Right kidney (tissue), 9 donors: ENCODE measurements at places on chromosomes 16 and 17.

GRCh38 chr16:15403392-15403995, 7.9 kb downstream of the MPV17L start:
- no peak for DNase-seq

DNA sequence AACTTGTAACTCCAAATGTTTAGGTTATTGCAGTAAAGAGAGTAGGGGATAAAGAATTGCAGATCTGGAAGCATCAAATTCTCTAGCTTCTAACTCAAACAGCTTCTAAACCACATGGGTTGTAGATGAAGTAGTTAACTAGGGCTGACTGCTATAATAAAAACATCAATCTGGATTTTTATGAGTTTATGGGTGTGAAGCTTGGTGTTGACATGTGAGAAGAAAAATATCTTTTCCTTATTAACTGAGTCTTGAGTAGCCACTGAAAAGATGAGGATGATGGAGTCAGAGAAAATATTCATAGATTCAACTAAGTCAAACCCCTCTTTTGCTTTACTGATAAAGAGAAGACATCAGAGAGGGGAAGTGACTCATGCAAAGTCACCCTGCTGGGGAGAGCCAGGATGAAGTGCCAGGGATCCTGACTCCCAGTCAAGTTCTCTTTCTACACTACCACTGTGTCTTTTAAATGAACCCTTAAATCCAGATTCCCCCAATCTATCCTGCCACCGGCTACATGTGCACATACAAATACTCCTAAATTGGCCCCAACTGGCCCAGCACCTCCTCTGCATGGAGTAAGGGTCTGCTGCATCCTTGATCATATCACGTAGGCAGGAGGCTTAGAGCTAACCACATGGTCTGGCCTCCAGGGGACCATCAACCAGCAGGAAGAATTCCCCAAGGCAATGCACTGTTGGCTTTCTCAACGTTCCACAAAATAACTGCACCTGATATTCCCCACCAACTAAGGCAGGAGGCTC, 264.0 kb upstream of the CCL2 start:
- no peak for DNase-seq

DNA sequence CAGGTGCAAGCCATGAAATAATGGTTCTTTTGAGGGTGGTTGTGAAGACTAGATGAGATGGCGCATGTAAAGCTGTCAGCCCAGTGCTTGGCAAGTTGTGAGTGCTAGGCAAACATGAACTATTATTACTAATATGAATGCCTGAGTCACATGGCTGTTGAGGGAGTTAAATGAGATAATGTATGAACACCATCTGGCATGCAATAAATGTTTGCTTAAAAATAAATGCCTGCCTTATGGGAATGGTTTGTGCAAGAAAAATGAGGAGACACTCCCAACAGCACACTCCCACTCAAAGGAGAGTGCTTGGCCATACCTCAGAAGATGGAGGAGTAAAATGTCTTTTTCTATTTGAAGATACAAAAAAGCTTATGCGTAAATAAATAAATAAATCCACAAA, 3.6 kb downstream of the MAPK3 start:
- DNase-seq: no peak

GRCh38 chr16:51839727-51840462, 688.8 kb upstream of the SALL1 start:
- DNase-seq: no peak

GRCh38 chr17:34133350-34133749, 121.7 kb upstream of the CCL2 start:
- no peak for DNase-seq

- no peak for DNase-seq
These were observed 18.9 kb downstream of the SNX11 start for GRCh38 chr17:48126532-48126850.

- DNase-seq: no peak
These were observed 435.5 kb upstream of the CCL2 start for GRCh38 chr17:33819539-33819938.

GRCh38 chr16:50153596-50154419, 702 bp downstream of the TENT4B start:
- peak; percentile 66 for DNase-seq

- peak; percentile 71 for DNase-seq
These were observed 13.2 kb upstream of the CLUH start for GRCh38 chr17:2724784-2725164.

GRCh38 chr17:76408037-76408849, 23.8 kb downstream of the SPHK1 start:
- DNase-seq: no peak
